Nephron progenitor cell (in vitro differentiated cells): ENCODE measurements at places on chromosomes 3 and 15.

- H3K4me3 ChIP-seq, result no peak overlapping the region
- H3K27me3 ChIP-seq, result no peaks in the 10 kb centered on the region
- H3K36me3 ChIP-seq, result no peaks in the 10 kb centered on the region
These were observed 727.1 kb upstream of the NAALADL2 start for GRCh38 chr3:174132006-174132405.

DNA sequence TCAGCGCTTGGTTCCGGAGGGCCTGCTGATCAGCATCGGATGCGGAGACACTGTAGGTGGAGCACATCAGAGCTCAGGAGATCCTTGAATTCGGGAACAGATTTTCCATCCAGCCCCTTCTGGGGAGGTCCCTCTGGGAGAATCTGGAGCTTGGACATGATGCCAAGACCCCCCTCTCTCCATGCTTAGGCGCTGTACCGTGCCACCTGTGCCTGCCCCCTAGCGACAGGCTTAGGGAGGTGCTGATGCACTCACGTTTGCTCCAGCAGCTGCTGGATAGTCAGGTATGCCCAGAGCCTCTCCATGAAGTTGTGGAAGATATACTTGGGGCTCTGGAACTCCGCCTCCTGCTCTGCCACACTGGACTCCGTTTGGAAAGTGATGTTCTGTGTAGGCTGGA is 9.7 kb downstream of the ITIH4 start:
- peaks cover 41% of the 10 kb centered on the region for H3K4me1 ChIP-seq
- H3K27me3 ChIP-seq, result no peaks in the 10 kb centered on the region
- H3K36me3 ChIP-seq, result no peaks in the 10 kb centered on the region

- peaks cover 8% of the 10 kb centered on the region for H3K4me1 ChIP-seq
- peaks cover 5% of the 10 kb centered on the region for H3K36me3 ChIP-seq
- H3K27me3 ChIP-seq, result peaks cover 4% of the 10 kb centered on the region
- no peak overlapping the region for H3K4me3 ChIP-seq
These were observed 55.6 kb upstream of the ICE2 start for GRCh38 chr15:60534546-60534945.

- H3K27ac ChIP-seq, result no peak overlapping the region
- no peaks in the 10 kb centered on the region for H3K36me3 ChIP-seq
- no peak for DNase-seq
- H3K4me3 ChIP-seq, result no peak overlapping the region
These were observed 149.0 kb upstream of the ST8SIA2 start for GRCh38 chr15:92244703-92245102.

GRCh38 chr3:156491192-156491591 is 63.7 kb downstream of the SSR3 start:
- no peak overlapping the region for H3K27ac ChIP-seq
- no peaks in the 10 kb centered on the region for H3K4me1 ChIP-seq
- H3K27me3 ChIP-seq, result no peaks in the 10 kb centered on the region
- no peak overlapping the region for H3K4me3 ChIP-seq

DNA sequence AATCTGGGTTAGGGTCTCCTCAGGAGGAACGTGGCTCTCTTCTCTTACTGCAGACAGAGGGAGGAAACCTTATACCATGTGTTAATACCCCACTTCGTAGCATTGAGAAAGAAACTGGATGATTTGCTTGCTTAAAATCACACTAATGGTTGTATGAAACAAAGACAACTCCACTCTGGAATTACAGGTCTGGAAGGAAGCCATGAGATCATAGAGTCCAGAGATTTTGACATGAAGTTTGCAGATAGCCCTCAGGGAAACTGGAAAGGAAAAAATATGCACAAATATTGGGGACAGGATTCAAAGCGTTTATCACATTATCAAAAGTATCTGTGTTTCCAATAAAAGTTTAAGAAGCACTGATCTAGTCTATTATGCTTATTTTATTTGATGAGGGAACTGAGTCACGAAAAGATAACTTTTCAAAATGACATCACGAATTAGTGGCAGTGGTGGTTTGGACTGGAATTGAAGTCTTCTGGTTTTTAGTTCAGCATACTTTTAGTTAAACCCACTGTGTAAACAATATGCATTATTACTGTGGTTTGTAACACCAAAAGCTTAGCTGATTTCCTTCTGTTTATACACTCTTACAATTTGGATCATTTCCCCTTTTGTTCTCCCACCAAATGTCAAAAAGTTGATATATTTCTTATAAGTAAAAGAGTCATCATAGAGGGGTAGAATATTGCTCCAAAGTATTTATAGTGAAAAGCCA is 16.8 kb downstream of the FGF7 start:
- H3K4me1 ChIP-seq, result peaks cover 8% of the 10 kb centered on the region
- no peak for DNase-seq
- H3K27me3 ChIP-seq, result peaks cover 2% of the 10 kb centered on the region
- H3K27ac ChIP-seq, result no peak overlapping the region

- H3K4me1 ChIP-seq, result peaks cover 62% of the 10 kb centered on the region
- DNase-seq, result peak; percentile 90
These were observed 1.7 kb downstream of the HYAL2 start for GRCh38 chr3:50320853-50321335.

DNA sequence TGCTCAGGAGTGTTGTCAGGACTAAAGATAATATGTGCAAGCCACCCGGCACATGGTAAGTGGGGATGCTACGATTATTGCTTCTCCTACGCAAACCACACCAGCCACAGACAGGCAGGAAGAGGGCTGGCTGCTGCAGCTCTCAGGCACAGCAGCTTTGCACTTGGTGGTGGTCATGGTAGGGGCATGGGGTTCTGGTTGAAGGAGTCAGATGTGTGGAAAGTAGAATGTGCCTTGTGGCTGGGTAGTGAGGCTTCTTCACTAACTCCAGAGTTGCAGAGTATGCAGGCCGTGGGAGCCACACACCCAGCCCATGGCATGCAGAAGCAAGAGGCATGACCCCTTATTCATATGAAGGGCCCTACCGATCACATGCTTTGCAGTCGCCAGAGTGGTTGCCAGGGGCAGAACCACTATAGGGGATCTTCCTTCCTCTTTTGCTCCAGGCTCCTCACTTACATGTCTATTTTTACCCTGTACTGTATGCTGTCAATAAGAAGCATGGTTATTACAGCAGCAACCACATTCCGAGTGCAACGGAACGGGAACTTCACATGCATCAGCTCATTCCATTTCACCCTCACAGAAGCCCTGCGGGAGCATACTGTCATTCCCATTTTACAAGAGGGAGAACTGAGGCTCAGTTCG is 59.2 kb upstream of the HERC1 start:
- DNase-seq, result no peak
- H3K27me3 ChIP-seq, result peaks cover 9% of the 10 kb centered on the region
- H3K4me1 ChIP-seq, result peaks cover 67% of the 10 kb centered on the region
- H3K27ac ChIP-seq, result peak overlapping the region; percentile 47
- H3K4me3 ChIP-seq, result no peak overlapping the region

- H3K4me3 ChIP-seq, result peak overlapping the region; percentile 97
- DNase-seq, result no peak
- H3K27ac ChIP-seq, result peak overlapping the region; percentile 5
- H3K4me1 ChIP-seq, result peaks cover 22% of the 10 kb centered on the region
- peaks cover 51% of the 10 kb centered on the region for H3K36me3 ChIP-seq
- peaks cover 4% of the 10 kb centered on the region for H3K27me3 ChIP-seq
These were observed 1.3 kb downstream of the LEO1 start for GRCh38 chr15:51970132-51970817.

- H3K4me3 ChIP-seq, result peak overlapping the region; percentile 37
- no peaks in the 10 kb centered on the region for H3K36me3 ChIP-seq
- H3K27ac ChIP-seq, result peak overlapping the region; percentile 93
These were observed 58.4 kb downstream of the RBMS3 start for GRCh38 chr3:29339016-29339833.

DNA sequence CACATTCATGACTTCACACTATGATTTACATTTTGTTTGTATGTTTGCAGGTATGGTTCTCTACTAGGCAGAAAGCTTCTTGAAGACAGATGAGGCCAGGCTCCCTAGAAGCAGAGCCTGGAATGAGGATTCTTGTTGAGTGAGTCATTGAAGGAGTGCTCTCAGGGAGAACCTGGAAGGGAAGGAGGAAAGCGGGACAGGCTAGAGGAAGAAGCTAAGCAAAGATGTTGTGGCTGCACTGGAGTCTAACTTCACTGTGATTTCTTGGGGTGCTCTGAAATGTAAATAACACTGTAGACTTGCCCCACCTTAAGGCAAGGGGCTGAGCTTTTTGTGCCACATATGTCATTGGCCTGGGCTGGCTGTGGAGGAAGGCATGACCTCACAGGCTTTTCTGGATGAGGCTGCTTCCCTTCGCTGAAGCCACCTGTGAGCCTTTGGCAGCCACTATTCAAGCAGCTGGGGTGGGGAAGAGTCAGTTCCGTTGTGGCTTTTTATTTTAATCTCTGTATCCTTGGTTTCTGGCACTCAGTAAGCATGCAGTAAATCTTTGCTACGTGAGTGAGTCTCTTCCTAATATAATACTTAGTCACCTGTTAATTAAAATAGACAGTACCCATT is 307.3 kb downstream of the SV2B start:
- H3K4me1 ChIP-seq, result peaks cover 12% of the 10 kb centered on the region
- no peaks in the 10 kb centered on the region for H3K36me3 ChIP-seq
- no peaks in the 10 kb centered on the region for H3K27me3 ChIP-seq
- no peak overlapping the region for H3K27ac ChIP-seq

DNA sequence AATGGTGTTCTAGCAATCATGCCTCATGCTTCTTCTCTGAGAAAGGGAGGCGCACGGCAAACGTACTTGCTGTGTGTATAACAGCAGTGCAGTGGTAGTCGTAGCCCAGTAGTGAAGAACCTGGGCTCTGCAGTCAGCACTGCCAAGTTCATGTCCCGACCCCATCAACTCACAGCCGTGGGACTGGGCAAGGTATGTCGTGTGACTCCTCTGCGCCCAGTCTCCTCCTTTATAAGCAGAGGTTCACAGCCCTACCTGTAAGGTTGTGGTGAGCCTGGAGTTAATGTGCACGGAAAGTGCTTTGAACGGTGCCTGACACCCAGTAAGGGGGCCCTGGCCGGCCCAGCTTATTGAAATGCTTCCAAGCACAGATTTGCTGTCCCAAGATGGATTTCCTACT is 26.6 kb downstream of the EHD4 start:
- peaks cover 43% of the 10 kb centered on the region for H3K4me1 ChIP-seq
- H3K4me3 ChIP-seq, result no peak overlapping the region
- H3K27ac ChIP-seq, result no peak overlapping the region
- H3K27me3 ChIP-seq, result peaks cover 2% of the 10 kb centered on the region

GRCh38 chr15:44537735-44538240 is 841 bp downstream of the EIF3J start:
- peaks cover 36% of the 10 kb centered on the region for H3K36me3 ChIP-seq
- peak; percentile 7 for DNase-seq
- H3K27me3 ChIP-seq, result no peaks in the 10 kb centered on the region
- H3K4me3 ChIP-seq, result peak overlapping the region; percentile 90

DNA sequence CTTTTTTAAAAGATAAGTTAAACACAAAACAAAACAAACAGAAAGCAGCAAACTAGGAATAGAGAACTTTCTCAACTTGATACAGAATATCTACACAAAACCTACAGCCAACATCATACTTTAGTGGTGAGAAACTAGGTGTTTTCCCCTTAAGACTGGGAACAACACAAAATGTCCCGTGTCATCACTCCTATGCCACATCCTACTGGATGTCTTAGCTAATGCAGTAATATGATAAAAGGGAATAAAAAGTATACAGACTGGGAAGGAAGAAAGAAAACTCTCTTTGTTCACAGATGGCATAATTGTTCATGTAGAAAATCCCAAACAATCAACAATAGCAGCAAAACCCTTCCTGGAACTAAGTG is 45.9 kb downstream of the TMEM45A start:
- H3K27me3 ChIP-seq, result no peaks in the 10 kb centered on the region
- no peak overlapping the region for H3K27ac ChIP-seq
- H3K36me3 ChIP-seq, result peaks cover 26% of the 10 kb centered on the region
- no peak for DNase-seq
- H3K4me3 ChIP-seq, result no peak overlapping the region

GRCh38 chr3:169581633-169582032 is 81.9 kb downstream of the MECOM start:
- peaks cover 25% of the 10 kb centered on the region for H3K4me1 ChIP-seq
- H3K27me3 ChIP-seq, result peaks cover 10% of the 10 kb centered on the region
- DNase-seq, result no peak
- H3K36me3 ChIP-seq, result no peaks in the 10 kb centered on the region
- no peak overlapping the region for H3K27ac ChIP-seq
- peak overlapping the region; percentile 14 for H3K4me3 ChIP-seq

DNA sequence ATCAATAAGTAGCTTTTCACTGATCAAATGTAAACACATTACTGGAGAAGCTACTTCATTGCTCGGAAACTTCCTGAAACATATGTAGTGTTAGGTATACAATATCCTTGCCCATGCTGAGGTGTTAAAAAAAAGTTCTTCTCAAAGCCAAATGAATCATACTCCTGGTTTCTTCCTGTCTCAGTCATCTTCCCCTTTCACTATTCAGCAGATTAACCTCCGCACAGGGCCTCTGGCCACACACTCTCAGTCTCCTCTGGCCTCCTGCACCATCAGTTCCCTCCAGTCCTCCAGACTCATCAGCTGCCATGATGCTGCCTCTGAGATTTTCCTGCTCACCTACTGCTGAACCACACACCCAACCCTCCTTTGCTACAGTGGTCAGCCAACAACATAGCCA is 70.5 kb upstream of the BOC start:
- no peak overlapping the region for H3K27ac ChIP-seq
- peaks cover 35% of the 10 kb centered on the region for H3K4me1 ChIP-seq
- peaks cover 43% of the 10 kb centered on the region for H3K36me3 ChIP-seq
- no peaks in the 10 kb centered on the region for H3K27me3 ChIP-seq
- no peak for DNase-seq

DNA sequence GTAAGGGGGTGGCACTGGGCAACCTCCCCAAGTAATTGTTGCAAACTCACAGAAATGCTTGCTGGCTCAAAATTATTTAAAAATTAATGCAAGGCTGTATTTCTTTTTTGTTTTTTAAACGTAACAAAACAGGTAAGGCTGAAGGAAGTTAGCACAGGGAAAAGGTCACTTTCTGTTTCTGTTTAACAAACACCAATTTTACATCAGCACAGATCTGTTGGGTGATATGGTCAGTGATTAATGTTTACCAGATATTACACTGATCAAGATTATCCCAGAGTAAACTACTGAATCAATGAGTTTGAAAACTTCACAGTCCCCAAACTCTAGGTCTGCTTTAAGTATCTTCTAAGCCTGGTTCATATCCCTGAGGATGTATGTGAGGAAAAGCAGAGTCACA is 558.0 kb downstream of the FOXP1 start:
- H3K4me1 ChIP-seq, result peaks cover 35% of the 10 kb centered on the region
- H3K4me3 ChIP-seq, result no peak overlapping the region
- DNase-seq, result no peak
- no peaks in the 10 kb centered on the region for H3K27me3 ChIP-seq
- H3K27ac ChIP-seq, result no peak overlapping the region

- H3K36me3 ChIP-seq, result peaks cover 20% of the 10 kb centered on the region
- no peak overlapping the region for H3K27ac ChIP-seq
- DNase-seq, result no peak
- H3K4me1 ChIP-seq, result peaks cover 19% of the 10 kb centered on the region
- no peak overlapping the region for H3K4me3 ChIP-seq
- no peaks in the 10 kb centered on the region for H3K27me3 ChIP-seq
These were observed 151.3 kb downstream of the LPP start for GRCh38 chr3:188305220-188305619.
